ENCODE measurements at places on chromosomes 12 and 14.

GRCh38 chr12:12684375-12685106, 11.4 kb downstream of the GPR19 start:
- no peak for DNase-seq

GRCh38 chr12:92301356-92301755, 155.7 kb upstream of the BTG1 start:
- no peak for DNase-seq

GRCh38 chr14:45641541-45641940, 388.5 kb upstream of the MIS18BP1 start:
- no peak for DNase-seq

DNA sequence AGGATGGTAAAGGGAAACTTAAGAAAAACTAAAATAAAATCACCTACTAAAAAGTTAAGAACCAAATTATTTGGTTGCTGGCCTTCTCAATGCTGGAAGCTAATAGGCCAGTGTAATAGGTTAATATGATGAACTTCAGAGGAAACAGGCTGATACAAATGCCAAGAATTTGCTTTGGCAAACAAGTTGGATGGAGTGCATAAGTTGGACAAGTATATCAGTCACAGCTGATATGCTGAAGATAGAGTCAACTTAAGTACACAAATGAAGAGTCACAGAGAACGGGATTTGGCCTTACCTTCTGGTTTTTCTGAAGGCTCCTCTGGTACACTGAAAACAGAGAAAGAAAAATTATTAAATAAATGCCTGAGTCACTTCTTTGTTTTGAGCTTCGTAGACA, 48.2 kb downstream of the ZFYVE26 start:
- no peak for DNase-seq

DNA sequence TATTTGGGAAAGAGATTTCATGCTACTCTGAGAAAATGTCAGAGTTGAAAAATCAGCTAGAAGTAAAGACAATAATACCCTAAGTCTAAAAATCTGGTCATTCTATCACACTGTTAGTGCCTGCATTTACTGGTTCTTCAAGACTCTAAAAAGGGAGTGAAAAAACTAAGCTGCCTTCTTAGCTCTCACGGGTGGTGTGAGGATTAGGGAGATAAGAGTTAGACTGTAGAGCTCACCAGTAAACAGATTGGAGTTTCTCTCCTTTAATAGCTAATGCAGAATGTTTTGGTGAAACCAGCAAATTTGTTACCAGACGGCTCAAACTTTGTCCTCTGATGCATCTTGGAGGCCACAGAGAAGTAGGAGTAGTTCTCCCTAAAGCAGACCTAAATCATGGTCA, 135.0 kb upstream of the OTX2 start:
- no peak for DNase-seq

DNA sequence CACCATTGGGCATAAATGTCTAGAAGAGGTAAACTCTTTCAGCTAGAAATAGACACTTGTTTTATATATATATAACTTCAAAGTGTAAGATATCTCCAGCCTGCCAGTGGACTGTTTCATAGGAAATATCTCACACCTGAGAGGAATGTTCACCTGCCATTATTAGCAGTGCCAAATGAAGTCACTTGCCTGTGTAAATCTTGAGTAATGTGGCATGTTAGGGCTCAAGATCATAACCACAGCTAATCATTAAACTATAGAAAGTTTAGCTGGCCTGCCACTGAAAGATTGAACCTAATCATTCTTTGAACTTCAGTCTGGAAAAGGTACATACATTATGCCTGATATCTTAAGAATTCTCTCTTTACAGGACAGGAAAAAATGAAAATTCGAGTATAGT, 25.5 kb upstream of the KCNJ8 start:
- no peak for DNase-seq

DNA sequence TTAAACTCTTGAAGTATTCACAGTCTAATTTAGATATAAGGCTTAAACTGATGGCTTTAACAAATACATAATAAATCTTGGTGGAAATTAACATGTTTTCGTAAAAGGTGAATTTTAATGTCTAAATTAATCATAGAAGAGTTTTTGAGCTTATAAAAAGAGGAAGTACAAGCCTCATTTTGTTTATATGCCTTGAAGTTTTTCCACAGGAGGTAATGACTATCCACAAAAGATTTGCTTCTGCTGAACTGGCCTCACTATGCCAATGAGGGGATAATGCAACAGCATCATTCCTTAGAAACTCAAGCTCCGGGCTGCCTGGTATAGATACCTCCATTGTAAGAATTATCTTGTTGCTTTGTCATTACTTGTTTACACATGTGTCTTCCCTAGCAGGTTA, 175.6 kb downstream of the DUSP6 start:
- DNase-seq = no peak

- DNase-seq = no peak
Measured at GRCh38 chr12:62305778-62306177, 45.6 kb downstream of the USP15 start.

DNA sequence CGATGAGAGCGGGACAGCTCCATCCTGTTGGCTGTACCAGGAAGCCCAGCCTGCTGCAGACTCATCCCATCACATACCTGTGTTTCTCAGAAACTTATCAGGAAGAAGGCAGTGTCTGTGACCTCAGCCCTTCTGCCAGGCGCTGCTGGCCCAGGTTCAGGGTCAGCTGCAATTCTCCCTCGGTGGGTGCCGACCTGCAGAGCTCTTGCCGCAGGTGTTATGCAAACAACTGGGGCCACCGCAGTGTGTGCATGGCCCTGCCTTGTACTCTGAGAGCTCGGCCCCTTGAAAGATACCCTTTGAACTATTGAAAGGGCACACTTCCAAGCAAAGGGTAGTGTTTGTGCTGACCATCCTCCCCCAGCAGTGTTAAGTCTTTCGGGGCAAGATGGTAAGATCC, 322.2 kb upstream of the DIO3 start:
- no peak for DNase-seq

GRCh38 chr12:48350249-48351021, at the start of gene ZNF641:
Gene ZNF641 (minus strand): TSS chr12:48350919. CDS start chr12:48348090, 2,829 bp downstream.
- DNase-seq = peak; percentile 82

GRCh38 chr14:34665785-34666435, 36.0 kb upstream of the SNX6 start:
- DNase-seq = no peak

DNA sequence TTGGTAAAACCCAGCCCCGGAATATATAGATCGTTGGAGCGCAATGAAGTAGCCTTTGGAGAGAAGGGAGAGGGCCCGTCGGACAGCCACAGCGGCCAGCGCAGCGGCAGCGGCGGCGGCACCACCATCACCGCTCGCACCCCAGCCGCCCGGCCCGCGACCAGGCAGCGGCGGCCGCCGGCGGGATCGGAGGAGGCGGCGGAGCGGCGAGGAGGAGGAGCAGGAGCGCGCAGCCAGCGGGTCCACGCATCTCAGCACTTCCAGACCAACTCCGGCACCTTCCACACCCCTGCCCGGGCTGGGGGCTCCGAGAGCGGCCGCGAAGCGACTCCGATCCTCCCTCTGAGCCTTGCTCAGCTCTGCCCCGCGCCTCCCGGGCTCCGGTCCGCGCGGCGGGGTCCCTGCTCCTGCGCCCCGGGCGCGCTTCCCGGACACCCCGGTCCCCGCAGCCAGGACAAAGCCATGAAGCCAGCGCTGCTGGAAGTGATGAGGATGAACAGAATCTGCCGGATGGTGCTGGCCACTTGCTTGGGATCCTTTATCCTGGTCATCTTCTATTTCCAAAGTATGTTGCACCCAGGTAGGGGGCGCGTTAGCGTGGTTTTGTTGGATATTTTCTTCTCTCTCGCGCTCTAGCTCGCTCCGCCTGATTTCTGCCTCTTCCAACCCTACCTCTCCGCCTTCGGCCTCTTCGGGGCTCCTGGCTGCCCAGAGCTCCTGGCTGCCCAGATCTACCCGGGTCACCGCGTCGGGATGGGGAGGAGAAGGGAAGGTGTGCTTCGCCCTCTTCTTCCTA, 400 bp downstream of the CHST11 start:
- DNase-seq = peak; percentile 67

DNA sequence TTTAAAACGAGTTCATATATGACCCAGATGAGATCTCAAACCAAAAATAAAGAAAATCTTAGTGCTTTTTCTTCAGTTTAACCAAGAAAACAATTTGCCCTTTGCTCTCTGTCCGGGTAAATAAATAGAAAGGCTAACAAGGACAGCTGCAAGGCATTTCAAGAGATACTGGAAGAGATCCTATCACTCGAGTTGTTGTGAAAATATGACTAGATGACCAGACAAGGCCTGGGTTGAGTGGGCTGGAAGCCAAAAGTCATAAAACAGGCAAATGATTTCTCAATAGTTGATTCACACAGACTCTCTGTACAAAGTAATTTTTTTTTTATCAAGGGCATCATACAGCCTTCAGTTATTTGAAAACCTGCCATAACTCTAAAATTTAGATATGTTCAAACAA, 55.9 kb upstream of the AVPR1A start:
- no peak for DNase-seq

- no peak for DNase-seq
Measured at GRCh38 chr14:70527501-70528105, 7.2 kb downstream of the ADAM20 start.

DNA sequence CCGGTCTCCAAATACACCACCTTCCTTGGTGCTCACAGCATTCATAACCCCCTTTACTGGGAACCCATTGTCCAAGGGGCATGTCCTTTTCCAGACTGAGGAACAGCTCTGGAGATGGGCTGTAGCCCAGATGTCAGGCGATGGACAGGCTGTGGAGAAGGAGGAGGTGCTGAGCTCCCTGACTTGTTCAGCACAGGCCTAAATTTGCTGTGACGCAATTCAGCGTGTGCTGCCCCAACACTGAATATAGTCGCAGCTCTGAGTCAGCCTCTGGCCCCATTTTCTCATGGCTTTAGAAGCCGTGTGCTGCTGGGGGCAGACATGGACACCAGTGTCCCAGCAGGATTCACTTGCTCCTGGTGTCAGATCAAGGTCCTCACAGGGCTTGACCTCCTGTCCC, 269.1 kb downstream of the EMP1 start:
- DNase-seq = no peak

GRCh38 chr14:102525219-102525928, 15.8 kb upstream of the ANKRD9 start:
- DNase-seq = no peak

DNA sequence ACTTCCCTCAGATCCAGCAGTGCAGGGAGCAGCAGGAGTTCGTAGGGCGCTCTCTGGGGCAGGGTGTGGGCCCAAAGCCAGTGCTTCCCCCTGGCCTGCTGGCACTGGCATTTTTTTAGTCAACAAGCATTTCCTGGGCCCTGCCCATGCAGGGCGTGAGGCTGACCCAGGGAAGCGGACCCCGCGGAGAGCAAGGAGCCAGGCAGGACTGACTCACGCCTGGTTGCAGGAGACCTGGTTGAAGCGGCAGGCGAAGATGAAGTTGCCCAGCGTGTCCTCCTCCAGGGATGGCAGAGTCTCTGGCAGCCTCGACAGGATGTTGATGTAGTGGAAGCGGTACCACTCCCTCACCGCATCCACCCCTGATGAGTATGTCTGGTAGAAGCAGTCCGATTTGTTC, 13.5 kb downstream of the SCNN1A start:
- DNase-seq = no peak

- no peak for DNase-seq
Measured at GRCh38 chr14:54699735-54700134, 132.8 kb downstream of the SAMD4A start.

- DNase-seq = no peak
Measured at GRCh38 chr12:75564852-75565251, 53.4 kb upstream of the KRR1 start.

- no peak for DNase-seq
Measured at GRCh38 chr12:124442772-124443445, 124.5 kb downstream of the NCOR2 start.

GRCh38 chr14:96979611-96980074, 182.5 kb downstream of the VRK1 start:
- DNase-seq = no peak

GRCh38 chr12:128318946-128319345, 52.0 kb downstream of the TMEM132C start:
- DNase-seq = no peak

GRCh38 chr14:35758523-35759129, 50.5 kb downstream of the RALGAPA1 start:
- no peak for DNase-seq

DNA sequence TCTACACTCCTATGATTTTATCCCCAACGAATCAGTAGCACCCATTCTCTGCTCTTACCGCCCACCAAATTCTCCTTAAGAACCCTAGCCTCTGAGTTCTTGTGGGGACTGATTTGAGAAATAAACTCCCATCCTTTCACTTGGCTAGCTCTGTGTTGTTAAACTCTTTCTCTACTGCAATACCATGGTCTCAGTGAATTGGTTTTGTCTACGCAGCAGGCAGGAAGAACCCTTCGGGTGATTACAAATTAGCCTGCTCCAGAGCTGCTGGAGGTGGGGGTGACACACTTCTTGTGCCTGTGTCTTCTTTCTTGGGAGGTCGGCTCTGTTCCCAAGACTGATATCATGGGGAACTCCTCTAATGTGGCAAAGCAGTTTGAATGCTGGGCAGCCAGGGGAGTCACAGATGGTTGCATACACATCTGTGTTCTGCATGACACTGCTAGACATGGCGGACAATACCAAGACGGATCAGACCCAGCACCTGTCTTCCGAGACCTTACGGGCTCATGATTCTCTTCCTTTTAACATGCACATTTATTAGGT, 1.6 kb upstream of the C1S start:
- DNase-seq = no peak

GRCh38 chr12:89756585-89757398, 48.2 kb upstream of the ATP2B1 start:
- no peak for DNase-seq

GRCh38 chr14:102928412-102929240, 6.2 kb downstream of the AMN start:
- DNase-seq = no peak

GRCh38 chr12:66143868-66144267, 13.3 kb upstream of the LLPH start:
- DNase-seq = no peak

- no peak for DNase-seq
Measured at GRCh38 chr14:101934601-101935150, 29.7 kb upstream of the DYNC1H1 start.

DNA sequence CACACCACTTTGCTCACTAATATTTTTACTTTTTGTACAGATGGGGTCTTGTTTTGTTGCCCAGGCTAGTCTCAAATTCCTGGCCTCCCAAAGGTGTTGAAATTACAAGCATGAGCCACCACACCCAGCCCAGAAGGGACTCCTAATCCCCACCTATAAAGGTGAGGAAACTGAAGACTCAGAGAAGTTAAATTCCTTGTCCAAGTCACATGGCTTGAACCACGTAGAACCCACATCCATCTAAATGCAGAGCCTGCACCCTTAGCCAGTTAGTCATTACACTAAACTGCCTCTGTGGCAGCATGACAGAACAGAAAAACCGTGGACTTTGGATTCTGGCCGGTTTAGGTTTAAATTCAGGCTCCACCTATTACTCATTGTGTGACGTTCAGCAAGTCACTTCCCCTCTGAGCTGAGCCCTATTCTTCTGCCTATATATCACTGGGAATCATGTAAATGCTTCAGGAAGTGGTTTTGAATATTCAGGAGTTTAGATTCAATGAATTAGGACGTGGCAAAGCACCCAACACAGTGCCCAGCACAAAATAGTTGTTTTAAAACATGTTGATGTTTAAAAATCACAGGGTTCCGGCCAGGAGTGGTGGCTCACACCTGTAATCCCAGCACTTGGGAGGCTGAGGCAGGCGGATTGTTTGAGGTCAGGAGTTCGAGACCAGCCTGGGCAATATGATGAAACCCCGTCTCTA, 3.0 kb upstream of the CORO1C start:
- DNase-seq = peak; percentile 35

- DNase-seq = no peak
Measured at GRCh38 chr12:19909418-19909817, 458.9 kb upstream of the PDE3A start.

All from frontal cortex (tissue), 4 donors.